Trophoblast cell (in vitro differentiated cells and primary cell): ENCODE measurements at places on chromosomes 4 and X.

GRCh38 chrX:144259054-144259453, 375.2 kb downstream of the UBE2NL start:
- DNase-seq, result no peak

DNA sequence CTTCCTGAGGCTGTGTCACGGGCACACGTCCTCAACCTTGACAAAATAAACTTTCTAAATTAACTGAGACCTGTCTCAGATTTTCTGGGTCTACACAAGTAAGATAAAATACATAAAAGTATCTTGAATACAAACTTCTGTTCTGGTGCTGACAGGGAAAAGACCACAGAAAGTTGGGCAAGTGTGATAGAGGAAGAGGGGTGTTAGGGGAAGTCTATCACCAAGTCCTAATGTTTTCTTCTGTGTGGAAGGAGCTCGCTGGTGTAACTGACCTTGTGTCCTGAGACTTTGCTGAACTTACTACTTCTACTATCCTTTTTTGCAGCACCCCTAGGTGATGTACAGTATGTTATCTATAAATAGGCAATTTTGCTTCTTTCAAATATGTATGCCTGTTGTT, 97.0 kb upstream of the STIM2 start:
- no peak for DNase-seq

DNA sequence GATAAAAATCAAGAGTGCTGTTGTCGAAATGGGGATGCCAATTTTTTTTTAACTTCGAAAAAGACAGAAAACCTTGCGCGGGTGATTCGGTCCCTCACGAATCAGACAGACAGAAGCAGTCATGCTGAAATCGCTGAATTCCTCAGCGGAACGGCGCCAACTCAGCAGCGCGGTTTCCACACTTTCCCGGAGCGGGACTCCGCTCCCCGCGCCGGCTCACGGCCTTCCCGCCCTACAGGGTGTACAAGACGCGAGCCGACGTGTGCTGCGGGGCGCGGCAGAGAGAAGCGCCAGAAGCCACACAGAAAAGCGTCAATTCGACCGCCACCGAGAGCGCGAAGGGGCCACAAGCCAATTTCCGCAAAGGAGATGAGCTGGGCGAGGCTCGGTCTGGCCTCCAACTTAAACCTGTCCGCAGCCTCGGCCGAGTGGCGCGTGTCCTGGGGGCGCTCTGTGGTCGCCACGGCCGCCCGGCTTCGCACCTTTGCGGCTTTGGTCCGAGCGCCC, 1.3 kb downstream of the NEXMIF start:
- DNase-seq, result no peak

GRCh38 chrX:31070057-31070468, 1.8 kb downstream of the FTHL17 start:
- DNase-seq, result no peak

DNA sequence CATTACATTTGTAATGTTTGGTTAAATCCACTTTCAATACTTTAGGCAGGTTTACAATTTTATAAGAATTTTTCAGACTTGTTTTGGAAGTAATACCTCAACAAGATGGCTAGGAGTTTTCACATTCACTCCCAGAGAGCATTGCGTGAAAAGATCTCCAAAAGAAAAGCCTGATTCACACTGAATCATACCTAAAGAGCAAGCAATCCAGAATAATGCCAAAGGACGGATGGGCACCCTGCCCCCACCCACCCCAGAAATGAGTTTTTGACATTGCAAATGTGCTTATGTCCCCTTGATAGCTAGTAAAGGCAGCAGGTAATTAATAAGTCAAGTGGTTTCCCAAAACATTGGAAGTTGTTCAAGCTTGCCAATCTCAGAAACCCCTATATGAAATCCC, 557.7 kb upstream of the TENM3 start:
- no peak for DNase-seq

DNA sequence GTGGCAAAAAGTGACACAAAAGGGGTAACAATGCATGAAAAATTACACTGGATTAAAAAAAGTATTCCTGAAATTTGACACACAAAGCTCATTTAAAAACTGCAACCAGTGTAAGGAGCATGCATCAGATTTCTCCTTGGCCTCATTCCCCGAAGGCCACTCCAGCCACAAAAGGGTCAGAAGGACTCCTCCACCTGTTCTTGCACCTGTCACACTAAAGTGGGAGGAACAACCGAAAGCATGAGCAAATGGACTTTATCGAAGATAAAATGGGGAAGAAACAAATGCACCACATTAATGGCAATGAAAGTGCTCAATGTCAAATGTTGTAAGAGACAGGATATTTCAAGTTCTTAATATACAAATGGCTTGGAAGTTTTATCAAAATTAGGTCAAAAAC, 88.2 kb downstream of the ADGRA3 start:
- DNase-seq, result no peak

- no peak for DNase-seq
Measured at GRCh38 chr4:150987204-150987603, 27.9 kb downstream of the LRBA start.

DNA sequence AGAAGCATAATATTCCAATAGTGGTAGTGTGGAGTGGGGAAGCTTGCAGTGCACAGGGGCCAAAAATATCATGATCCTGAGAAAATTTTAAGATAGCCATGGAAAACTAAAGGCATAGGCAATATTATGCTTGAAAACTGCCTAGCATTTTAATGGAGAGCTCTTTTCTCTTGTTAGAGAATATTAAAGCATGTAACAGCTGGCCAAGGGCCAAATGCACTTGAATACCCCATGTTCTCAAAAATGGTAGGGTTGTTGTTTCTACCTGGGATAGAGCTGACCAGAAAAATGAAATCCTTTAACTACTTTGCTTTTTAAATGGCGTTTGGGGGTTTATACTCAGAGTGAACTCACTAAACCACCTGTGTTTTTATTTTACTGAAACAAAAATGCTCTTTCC, 739.6 kb upstream of the SLIT2 start:
- no peak for DNase-seq

DNA sequence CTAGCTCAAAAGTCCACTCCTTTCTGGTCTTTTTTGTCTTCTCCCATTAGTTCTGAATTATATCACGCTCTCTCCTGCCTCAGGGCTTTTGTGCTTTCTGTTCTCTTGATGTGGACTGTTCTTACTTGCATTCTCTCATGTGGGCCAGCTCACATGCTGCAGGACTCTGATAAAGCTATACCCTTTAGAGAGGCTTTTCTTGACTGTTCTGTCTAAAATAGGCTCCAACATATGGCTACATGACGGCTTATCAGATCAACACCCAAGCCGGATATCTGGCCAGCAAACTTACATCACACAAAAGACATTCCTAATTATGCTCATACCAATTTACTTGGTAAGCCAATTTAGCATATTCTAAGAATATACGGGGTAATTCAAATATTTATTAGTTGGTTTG, 1494.5 kb downstream of the TECRL start:
- DNase-seq, result no peak

DNA sequence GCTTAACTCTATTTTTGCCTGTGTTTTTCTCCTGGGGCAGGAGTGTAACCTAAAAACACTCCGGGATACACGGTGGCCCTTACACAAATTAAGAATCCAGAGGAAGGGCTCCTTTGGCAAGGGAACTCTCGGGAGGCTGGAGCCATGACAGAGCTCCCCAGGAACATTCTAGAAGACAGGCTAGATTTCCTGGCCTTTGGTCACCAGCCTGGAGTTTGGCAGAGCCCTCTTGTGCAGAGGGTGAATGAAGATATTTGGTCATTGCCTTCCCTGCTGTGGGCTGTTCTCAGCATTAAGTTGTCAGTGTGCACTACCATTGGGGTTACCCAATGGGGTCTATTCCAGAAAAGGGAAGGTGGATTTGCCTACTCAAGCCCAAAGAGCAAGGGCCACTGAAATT, 53.8 kb upstream of the LNX1 start:
- no peak for DNase-seq

DNA sequence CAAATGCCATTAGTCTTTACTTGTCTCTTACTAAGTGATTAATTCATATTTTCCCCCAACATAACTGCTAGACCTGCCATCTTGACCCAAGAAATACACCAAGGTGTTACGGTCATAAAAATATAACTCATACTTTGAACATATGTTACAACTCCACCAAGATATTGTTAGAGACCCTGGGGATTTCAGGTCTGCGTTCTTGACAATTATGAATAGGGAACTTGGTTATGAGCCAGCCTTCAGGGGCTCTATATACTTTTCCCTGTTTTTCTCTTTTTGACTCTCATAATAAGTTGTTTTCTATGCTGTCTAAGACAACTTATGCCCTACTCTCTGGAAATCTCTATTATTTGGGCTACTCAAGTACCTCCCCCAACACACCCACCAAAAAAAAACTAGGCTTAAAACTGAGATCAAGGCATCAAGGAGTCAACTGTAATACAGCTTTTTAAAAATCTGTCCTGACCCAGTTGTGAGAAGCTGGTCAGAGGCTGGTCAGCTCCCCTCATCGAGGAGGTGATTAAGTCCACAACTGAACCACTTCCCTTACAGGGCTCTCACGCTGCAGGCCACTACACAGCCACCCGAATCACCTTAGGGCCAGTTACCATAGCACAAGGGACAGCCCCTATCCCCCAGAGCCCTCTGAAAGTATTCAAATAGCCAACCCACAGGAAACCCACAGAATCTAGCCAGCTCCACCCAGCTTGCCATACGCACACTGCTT, 10.5 kb upstream of the TLR3 start:
- no peak for DNase-seq

DNA sequence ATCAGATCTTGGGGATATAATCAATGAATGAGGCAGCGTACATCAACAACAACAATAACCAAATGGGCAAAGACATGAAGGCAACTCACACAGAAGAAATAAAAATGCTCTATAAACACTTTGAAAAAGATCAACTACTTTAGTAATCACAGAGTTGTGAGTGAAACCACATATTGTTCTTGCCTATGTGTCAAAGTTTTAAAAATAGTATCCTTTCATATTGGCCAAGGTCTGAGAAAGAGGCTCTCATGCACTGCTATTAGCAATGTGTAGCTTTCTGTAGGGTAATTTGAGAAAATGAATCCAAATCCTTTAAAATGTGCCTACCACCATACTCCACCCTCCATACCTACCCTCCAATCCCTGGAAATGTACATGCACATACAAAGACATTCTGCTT, 25.0 kb downstream of the COQ2 start:
- DNase-seq, result no peak

GRCh38 chr4:138949866-138950265, 65.7 kb upstream of the NOCT start:
- peak; percentile 33 for DNase-seq

DNA sequence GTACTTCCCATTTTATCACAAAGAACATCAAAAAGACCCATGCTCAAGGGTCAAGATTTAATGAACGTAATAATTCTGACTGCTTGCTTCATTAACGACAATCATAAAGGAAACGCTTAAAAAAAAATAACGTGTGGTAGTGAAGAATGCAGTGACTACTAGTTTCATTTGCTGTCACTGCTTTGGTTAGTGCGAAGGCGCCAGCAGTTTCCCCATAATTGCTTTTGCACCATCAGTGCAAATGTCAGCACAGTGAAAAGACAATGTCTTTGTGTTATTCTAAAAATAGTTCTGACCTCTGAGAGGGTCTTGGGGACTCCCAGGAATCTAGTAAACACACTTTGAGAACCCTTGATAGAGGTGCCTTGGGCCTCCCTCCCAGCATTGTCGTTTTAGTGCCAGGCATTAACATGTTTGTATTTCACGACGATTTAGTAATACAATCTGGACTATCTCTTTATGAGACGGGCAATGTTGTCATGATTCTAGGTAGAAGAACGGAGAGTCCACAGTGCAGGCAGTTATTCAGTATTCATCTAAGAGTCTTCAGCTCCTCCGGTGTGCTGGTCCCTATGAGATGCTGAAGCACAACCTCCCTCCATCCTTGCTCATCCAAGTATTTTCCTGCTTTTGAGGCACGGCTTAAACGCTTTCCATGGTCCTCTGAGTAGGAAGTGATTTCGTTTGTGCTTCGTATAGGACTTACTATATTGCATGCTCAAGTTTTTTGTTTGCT, 71.0 kb downstream of the AFF1 start:
- peak; percentile 33 for DNase-seq

GRCh38 chrX:10818651-10819050, 198.3 kb upstream of the MID1 start:
- DNase-seq, result no peak

GRCh38 chr4:8234715-8235114, 34.8 kb upstream of the HTRA3 start:
- no peak for DNase-seq
